Ascending aorta (tissue), 2 donors: ENCODE measurements at places on chromosomes 3 and 15.

GRCh38 chr3:190862209-190863118 lies at the start of gene GMNC:
TSS of gene GMNC (minus strand) at chr3:190862694. CDS start at chr3:190862615, 79 bp downstream.
- peak; percentile 46 for DNase-seq

DNA sequence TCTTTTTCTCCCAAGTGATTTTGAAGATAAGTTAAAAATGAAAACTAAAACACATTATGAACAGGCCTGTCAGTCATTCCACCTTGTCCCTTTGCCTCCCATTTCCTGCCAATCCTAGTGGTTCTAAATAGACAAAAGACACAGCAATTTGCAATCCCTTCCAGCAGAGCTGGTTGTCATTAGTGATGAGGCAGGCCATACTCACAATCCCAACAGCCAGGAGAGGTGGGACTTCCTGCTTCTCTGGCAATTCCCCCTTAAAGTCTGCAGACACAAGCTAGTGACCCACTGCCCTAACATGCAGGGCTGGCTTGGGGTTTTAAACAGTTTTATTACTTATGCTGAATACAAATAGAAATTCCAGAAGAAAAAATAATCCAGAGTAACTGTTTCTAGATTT lies 38.4 kb upstream of the RBP1 start:
- no peak for DNase-seq

- no peak for DNase-seq
These were observed 290.8 kb downstream of the MCTP2 start for GRCh38 chr15:94522125-94522524.

- DNase-seq = peak; percentile 73
These were observed 36.7 kb upstream of the NDUFB4 start for GRCh38 chr3:120559242-120560061.

DNA sequence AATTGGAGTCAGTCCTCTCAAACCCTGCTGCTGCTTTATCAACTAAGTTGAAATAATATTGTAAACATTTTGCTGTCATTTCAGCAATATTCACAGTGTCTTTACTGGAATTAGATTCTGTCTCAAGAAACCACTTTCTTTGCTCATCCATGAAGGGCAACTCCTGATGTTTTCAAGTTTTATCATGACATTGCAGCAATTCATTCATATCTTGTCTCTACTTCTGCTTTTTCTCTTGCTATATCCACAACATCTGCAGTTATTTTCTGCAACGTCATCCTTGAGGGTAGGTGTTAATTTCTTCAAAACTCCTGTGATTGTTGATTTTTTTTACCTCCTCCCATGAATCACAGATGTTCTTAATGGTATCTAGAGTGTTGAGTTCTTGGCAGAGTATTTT lies 181.6 kb downstream of the EPHA6 start:
- DNase-seq = no peak

GRCh38 chr15:100994597-100995446 lies 75.7 kb downstream of the LRRK1 start:
- DNase-seq = no peak

DNA sequence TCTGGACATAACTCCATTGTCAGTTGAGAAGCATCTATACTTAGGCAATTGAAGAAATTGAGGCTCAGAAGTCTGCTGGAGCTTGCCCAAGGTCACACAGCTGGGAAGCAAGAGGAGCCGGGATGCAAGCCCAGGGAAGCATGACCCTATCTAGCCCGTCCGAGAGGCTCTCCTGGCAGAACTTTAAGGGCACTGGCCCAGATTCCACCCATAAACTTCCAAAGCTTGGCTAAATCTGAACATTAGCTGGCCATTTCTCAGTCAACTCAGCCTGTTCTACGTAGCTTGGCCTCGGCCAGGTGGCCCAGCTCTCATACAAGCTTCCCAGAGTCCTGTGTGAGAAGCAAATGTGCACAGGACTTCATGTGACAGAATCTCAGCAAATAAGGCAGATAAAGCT lies 75.8 kb downstream of the LRIG1 start:
- DNase-seq = no peak

DNA sequence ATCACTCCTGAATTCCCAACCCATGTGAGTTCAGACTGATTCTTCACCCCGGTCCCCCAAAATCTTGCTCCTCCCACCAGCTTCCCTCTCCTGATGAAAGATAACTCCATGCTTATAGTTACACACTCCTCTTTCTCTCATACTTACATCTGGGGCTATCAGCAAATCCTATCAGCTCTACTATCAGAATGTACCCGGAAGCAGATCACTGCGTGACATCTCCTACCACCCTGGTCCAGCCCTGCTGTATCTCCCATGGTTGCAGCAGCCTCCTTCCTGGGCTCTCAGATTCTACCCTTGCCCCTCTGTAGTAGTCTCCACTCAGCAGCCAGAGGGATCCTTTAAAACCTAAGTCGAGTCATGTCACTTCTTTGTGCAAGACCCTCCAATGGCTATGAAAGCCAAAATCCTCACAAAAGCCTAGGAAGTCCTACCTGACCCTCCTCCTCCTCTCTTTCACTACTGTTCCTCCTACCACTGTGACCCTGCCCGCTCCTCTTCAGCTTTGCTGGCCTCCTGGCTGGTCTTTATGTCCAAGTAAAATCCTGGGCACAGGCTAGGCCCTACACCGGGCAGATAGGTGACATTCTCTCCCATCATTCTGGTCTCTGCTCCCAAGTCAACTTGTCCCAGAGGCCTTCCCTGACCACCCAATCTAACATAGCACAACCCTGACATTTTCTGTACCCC lies 16.2 kb downstream of the XIRP1 start:
- no peak for DNase-seq

DNA sequence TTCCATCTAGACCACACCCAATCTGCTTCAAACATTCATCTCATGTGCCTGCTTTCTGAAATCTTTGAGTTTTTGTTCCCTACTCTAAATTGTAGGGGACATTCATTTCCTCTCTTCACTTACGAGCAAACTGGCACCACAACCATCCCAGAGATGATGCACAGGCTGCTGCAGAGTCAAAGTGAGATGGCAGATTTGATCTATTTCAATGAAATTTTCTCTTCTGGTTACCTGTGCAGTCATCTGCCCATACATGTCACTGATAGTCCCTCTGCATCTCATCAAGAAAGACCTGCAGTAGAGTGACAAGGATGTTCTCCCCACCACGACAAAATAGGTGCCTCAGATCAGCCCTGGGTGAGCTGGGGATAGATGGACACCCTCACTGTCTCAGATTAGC lies 118.2 kb upstream of the TNFAIP8L3 start:
- no peak for DNase-seq

GRCh38 chr3:171428321-171428787 lies 31.9 kb downstream of the TNIK start:
- DNase-seq = no peak

- peak; percentile 69 for DNase-seq
These were observed 8.7 kb downstream of the SEMA3F start for GRCh38 chr3:50163572-50164455.

- no peak for DNase-seq
These were observed 35.7 kb downstream of the BOC start for GRCh38 chr3:113247068-113247467.

- no peak for DNase-seq
These were observed 87.0 kb downstream of the TMEM108 start for GRCh38 chr3:133125171-133125570.

GRCh38 chr3:55702822-55703221 lies 215.7 kb upstream of the WNT5A start:
- DNase-seq = no peak

DNA sequence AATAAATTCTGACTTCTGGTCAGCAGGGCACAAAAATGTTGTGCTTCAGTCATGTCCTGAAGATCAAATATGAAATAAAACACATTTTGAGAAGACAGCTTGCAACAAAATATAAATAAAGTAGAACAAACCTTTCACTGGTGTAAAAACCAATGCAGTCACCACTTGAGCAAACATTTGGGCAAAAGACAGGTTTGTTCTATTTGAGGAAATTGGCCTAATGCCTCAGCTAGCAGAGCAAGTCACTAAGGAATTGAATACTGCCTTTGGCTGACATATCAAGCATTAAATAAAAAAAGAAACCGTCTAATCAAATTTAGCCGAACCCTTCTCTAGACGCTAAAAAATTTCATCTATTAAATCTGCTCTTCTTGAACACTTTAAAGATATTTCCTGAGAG lies 475.4 kb upstream of the CNTN3 start:
- DNase-seq = no peak

GRCh38 chr3:66354001-66354400 lies 133.2 kb downstream of the SLC25A26 start:
- no peak for DNase-seq

GRCh38 chr3:9747267-9747666 lies 2.5 kb upstream of the OGG1 start:
- DNase-seq = no peak

- DNase-seq = no peak
These were observed 4.6 kb downstream of the DENND6A start for GRCh38 chr3:57688291-57688690.

DNA sequence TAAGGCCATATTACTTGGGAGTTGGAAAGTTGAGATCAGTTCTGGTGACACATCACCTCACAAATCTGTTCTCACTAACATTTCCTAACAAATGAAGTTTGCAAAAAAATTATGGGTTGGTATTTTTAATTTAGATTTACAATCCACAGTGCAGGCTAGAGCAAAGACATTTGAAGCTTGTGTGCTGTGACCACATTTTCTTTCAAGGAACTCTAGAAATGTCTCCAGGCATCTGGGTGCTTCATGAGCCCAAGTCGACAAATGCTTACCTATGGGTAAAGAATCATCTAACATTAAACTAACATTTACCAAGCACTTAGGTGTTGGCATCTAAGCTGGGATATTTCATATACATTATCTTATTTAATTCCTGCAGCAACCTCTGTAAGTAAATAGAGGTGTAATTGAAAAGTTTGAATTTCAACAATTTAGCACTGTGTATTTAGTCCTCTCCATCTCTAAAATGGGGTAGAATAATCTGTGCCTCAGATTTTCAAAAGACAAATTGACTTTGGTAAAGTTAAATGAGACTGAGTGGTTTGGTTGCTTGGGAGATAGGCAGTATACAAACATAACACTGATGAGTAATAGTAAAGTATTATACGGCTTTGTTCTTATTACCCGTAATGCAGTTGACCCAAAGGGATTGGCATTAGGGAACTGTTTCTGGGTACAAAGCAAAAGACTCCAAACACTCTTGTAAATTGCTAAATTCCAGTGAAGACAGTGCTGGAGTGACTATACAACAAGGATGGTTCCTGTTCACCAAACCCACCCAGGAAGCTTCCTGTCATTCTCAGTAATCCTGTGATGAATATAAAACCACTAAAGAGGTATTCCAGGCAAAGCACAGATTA lies 162.5 kb downstream of the TPRG1 start:
- no peak for DNase-seq

GRCh38 chr3:139654637-139655365 lies 23.0 kb downstream of the NMNAT3 start:
- no peak for DNase-seq

- no peak for DNase-seq
These were observed 392.7 kb downstream of the EFHB start for GRCh38 chr3:19541284-19541683.

DNA sequence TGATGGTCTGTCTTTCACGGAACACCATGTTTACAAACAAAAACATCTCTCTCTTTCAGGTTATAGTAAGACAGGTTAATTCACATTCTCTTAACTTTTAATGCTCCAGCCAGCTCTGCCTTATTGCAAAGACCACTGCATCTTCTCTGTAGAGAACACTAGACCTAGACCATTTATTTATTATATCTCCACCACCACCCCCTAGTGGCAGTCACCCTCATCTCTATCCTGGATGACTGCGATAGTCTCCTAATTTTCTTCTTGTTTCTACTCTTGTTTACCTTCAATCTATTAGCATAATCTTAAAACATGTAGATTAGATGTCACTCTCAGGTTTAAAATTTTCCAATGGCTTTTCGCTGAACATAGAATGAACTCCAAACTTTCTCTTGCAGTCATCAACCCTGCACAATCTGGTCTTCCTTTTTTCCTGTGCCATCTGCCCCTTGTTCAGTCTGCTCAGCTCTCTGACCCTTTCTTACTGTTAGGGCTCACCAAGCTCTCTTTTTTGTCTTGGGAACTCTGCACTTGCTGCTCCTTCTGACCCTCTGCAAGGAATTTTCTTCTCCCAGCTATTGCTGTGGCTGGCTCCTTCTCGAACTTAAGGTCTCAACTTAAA lies 155.6 kb downstream of the SQOR start:
- no peak for DNase-seq

DNA sequence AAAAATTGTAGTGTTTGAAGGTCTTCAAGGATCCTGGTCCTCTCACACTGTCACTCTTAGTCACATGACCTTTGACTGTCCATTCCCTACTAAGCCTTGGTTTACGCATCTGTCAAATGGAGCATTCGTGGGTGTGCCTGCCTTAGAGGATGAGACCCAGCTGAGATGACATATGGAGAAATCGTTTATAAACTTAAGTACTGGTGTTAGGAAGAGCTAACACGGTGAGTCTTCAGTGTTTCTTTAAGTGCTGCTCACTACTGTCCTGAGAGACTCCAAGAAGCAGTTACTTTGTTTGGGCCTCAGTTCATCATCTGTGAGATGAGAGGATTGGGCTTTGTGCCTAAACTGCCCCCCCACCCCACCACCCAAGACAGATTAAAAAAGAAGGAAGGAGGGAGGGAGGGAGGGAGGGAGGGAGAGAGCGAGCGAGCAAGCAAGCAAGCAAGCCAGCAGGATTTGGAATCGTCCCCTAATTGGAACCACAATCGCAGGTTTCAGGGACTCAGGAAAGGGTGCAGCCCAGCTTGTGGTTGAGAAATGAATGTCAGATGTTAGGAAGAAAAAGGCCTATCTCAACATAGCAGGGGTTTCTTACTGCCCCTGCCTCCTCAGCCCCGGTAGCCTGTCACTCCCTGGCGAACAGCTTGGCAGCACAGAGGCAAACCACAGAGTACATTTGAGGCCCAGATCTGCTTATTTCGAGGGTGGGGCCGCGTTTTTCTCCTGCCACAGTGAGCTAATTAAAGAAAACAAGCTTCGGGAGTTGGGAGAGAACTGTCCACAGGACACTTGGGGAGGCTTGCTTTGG lies 32.7 kb downstream of the SMAD3 start:
- no peak for DNase-seq

DNA sequence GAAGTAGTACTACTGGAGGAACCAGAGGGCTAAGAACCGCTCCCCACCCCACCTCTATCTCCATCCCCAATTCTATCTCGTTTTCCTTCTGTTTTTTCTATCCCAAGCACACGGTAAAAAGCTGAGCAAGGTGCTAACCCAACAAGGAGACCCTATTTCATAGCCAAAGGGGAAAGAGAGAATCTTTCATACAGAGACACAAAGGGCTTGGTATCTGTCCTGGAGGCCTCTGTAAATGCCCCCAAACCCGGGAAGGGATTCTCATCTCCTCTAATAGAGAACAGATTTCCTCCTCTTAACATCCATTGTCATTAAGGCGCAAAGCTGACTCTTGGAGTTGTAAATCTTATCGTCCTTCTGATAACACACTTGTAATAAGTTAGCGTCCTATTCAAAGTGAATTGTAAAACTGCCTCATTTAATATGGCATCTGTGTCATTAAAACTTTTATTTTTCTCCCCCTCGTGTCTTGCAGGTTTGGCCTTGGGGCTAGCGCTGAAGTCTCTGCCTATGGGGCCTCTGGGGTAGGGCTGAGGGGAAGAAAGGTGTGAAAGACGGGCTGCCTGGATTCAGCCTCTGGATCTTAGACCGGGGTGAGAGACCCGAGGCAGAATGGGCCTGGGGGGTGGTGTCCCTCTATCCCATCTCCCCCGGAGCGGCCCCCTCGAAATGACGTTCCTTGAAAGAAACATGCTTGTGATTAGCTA lies 12.1 kb downstream of the NR2F2 start:
- DNase-seq = no peak
